ENCODE measurements at places on chromosomes 1 and 21. TPM values are rescaled to one million over a fixed set of nuclear protein-coding genes. Genes with fewer than 3 reads are reported as not detected.

GRCh38 chr1:158717344-158717743 is 3.2 kb downstream of the OR6K3 start:
- DNase-seq = no peak

- no peak for DNase-seq
Observed at GRCh38 chr1:27233667-27234048, 774 bp upstream of the WDTC1 start.

- no peak for DNase-seq
Observed at GRCh38 chr1:235429143-235429542, 61.9 kb downstream of the TBCE start.

DNA sequence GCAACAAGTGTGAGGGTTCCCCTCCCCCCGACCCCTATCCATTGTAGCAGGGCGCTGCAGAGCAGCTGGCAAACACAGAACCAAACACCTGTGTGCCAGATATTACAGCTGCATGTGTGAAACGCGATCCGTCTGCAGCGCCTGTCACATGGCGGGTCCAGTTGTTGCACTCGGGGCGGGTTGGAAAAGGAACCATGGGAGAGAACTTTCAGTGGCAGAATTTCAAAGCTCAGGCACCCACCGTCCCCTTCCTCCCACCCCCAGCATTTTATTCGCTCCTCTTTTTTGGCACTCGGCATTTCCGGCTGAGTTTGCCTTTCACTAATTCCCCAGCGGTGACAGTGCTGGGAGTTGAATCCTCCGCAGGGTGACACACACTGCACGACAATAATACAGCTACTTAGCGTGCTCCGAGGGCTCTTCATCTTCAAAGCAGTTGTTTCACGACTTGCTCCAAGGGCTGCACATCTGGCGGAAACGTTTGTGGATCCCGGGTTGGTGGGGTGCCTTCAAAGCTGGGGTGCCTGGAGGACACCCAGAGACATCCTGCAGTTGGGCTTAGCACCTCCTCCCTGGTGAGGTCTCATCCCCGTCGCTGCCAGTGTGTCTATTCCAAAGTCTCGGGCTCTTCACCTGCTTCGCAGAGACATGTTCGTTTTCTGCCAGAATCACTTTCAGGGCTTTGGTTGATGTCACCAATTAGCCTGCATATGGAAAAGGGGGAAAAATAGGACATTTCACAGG is 180.7 kb downstream of the ZBTB18 start:
- peak; percentile 80 for DNase-seq

DNA sequence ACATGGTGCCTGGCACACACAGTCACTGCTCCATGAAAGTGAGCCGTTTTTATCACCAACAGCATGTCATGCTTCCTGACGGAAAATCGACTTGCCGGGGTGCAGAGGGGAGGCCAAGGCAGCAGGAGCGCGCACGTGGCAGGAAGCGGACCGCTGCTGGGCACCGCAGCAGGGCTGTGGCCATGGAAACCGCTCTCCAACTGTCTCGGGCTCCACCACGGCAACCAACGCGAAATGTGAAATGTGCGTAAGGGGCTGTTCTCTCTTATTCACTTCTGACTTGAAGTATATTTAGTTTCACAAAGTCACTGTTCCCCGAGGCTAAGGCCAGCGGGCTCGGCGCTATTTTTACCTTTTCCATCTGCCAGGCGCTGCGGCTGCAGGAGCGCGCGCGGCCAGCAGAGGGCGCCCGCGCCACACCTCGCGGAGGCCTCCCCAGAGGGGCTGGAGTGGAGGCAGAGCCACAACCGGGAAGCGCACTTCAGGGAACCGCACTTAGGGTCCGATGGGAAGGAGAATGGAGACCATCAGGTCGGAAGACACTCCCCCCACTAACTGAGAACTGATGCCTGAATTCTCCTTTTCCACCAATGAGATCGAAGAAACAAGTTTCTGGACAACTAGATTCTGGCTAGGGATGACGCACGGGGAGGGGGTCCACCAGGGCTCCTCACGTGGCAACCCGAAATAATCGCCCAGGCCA is 19.7 kb downstream of the RCC2 start:
- no peak for DNase-seq

DNA sequence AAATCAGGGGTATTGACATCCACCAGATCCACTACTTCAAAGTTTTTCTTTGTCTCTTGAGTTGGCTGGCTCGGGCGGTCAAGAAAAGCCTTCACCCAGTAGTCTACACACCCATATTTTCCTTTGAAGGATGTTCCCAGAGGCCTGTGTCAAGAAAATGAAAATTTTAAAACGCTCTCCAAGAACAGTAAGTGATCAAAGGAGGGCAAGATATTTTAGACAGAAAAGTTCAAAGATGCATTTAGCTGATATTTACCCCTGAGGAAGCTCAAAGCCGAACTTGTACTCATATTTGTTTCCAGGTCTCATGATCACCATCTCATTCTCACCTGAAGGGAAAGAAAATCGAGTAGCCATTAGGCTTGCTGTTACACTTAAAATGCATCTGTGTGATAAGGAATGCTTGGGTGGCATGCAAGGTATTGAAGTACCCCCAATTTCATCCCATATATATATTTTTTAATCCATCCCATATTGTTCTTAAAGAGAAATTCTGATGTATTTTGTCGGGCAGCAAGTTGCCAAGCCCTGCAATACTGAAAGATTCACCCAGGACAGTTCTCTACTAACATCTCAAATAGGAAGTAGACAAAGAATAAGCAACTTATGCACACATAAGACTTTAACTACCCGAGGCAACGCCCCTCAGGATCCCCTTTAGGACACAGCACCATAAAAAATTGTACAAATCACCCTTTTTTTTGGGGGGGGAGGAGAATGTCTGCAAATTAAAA is 1.1 kb downstream of the TXNIP start:
- no peak for DNase-seq

GRCh38 chr1:157725221-157725577 is 24.6 kb upstream of the FCRL3 start:
- DNase-seq = no peak

GRCh38 chr1:12480748-12481362 is 137.2 kb downstream of the DHRS3 start:
- peak; percentile 50 for DNase-seq

GRCh38 chr1:57860931-57861565 is 437.2 kb upstream of the DAB1 start:
- no peak for DNase-seq

DNA sequence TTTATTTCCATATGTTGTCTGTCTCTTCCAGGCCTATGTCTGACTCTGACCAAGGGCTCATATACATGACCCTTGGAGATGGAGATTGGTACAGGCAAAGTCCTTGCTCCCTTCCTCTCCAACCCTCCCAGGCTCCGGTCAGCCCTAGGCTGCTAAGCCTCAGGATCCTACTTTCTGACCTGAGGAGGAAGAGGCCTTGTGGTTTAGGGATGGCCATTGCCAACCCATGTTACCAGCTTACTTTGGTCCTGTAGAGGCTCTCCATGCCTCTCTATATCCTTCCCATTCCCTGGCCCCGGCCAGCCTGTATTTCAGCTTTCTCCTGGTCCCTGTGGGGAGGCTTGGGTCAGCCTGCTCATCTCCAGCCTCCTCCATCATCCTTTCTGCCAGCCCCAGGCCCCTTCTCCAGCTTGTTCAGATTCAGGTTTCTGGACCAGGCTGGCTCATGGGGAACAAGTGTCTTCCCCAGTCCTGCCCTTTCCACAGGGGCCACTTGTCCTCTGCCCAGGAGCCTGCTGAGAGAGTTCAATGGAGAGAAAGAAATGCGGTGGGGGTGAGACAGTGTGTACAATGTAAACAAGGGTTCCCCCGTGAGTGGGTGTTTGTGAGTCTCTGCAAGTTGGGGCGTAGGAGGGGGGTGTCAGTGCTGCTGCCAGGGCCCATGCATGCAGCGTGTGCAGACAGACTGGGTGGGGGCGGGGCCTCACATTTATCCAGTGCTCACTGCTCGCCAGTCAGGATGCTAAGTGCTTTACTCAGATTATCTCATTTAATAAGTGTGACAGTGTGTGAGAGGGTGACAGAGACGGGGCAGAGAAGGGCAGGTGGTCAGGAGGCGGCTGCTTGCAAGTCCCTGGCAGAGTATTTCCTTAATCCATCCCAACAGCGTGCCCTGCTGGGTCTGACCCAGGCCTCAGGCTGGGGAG is 31.3 kb upstream of the FOXO6 start:
- DNase-seq = no peak

- DNase-seq = no peak
Observed at GRCh38 chr1:180524915-180525714, 22.7 kb upstream of the ACBD6 start.

DNA sequence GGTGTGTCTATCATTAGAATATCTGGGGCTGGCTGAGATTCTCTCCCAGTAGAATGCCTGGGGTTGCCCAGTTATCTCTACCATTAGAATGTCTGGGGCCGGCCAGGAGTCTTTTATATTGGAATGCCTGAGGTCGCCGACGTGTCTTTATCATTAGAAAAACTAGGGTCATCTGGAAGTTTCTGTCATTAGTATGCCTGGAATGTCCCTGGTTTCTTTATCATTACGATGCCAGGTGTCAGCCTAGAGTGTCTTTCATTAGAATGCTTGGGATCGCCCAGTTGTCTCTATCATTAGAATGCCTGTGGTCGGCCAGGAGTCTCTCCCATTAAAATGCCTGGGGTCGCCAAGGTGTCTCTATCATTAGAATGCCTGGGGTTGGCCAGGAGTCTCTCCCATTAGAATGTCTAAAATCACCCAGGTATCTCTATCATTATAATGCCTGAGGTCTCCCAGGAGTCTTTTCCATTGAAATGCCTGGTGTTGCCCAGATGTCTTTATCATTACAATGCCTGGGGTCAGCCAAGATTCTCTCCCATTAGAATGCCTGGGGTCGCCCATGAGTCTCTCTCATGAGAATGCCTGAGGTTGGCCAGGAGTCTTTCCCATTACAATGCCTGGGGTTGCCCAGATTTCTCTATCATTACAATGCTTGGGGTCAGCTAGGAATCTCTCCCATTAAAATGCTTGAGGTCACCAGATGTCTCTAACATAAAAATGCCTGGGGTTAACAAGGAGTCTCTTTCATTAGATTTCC is 53.2 kb downstream of the RNF187 start:
- no peak for DNase-seq

DNA sequence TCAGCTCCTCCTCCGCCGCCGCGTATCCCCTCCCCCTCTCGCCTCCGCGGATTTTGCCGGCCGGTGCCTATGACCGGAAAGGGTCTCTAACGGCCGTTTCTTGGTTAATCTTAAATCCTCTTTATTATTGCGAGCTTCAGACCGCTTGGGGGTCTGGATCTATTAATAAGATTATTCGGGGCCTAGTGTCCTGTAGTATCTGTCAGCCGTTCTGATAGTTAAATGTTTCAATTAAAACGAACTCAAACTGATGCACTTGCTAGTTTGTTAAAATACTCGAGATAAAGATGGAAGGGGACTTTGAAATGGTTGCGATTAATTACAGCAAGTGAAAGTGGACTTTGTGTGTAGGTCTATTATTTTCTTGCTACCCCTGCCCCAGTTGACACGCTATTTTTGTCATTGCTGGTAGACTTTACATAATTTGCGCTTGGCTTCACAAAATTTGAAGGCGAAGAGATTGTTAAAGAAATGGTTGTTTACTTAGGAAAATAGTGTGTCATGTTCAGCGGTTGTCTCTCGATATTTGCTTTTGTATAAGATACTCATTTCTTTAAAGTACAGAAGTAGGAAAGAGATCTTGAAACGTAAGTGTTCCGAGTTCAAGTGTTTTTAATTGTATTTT is 779 bp downstream of the SON start:
- DNase-seq = no peak

DNA sequence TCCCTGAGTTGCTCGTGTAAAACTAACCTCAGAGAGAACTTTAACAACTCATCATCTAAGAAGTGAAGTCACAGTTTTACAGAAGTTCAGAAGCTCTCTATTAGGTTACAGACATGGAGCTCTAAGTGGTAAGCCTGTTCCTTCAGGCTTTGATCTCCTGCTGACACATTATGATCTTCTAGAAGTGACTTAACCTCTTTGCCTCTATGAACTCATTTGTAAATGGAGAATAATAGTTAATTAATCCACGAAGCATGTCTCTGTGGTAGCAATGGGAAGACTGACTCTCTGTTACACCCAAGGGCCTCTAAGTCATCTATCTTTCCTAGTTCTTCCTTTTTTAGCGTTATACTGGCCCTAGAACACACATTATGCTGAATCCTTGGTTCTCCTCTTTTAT is 157.9 kb upstream of the NRIP1 start:
- no peak for DNase-seq

GRCh38 chr1:32138965-32139364 is 31.1 kb downstream of the KPNA6 start:
- DNase-seq = no peak

- no peak for DNase-seq
Observed at GRCh38 chr21:33688353-33688752, 46.1 kb downstream of the ITSN1 start.

- DNase-seq = no peak
Observed at GRCh38 chr1:52153010-52153409, 11.1 kb downstream of the ZFYVE9 start.

DNA sequence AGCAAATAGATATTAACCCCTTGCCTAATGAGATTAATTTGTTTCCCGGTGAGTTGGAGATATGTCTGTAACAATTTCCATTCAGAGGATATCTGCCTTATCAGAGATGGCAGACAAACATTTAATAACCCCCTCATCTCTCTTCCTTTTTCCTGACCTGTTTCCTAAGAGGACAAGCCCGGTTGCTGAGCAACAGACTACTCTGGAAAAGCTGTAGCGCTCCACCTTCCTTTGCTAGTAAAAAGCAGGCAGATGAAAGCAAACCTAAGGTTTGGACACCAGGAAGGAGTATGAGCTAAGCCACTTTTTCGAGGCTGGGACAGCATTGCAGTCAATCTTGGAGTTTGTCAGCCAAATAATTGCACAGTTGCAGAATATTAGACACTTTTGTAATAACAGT is 82.4 kb downstream of the RGS21 start:
- no peak for DNase-seq

DNA sequence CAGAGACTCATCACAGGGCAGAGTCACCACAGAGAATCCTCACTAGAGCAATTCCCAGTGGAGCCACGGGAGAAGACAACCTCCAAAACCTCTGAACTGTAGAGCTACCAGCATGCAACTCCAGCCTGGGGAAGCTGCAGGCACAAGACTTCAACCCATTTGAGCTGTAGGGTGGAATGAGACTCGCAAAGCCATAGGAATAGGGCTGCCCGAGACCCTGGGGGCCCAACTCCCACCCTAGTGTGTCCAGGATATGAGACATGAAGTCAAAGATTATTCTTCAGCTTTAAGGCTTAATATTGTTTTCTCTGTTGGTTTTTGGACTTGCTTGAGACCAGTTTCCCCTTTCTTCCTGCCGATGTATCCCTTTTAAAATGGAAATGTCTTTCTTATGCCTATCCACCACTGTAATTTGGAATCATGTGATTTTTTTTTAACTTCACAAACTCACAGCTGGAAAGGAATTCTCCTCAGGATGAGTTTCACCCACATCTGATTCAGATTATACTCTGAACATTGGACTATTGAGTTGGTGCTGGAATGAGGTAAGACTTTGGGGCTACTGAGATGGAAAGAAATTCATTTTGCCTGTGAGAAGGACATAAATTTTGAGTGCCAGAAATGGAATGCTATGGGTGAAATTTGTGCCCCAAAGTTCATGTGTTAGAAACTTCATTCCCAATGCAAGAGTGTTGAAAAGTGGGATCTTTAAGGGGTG is 59.6 kb upstream of the ST6GALNAC5 start:
- DNase-seq = no peak

- DNase-seq = no peak
Observed at GRCh38 chr1:110242731-110243130, 32.6 kb downstream of the KCNC4 start.

GRCh38 chr1:1529321-1529720 is 11.1 kb downstream of the TMEM240 start:
- DNase-seq = no peak

SDF4 gene
- 160 TPM for total RNA-seq

PPIAL4G gene
- 0.35 TPM for total RNA-seq

PIK3R3 gene
- total RNA-seq = 44.2 TPM

NBPF8 gene
- total RNA-seq = 7.9 TPM

LCE2C gene
- not detected for total RNA-seq

Measured in kidney (tissue), 22 donors.